ENCODE measurements at places on chromosomes 3 and 15. TPM values are rescaled to one million over a fixed set of nuclear protein-coding genes. Genes with fewer than 3 reads are reported as not detected.

Gene CNTN3
- total RNA-seq, result not detected

Gene GRAMD2A
- not detected for total RNA-seq

Gene MAPKBP1
- 5.3 TPM for total RNA-seq

Gene SERPINI2
- not detected for total RNA-seq

- H3K36me3 ChIP-seq, result no peaks in the 10 kb centered on the region
- H3K27me3 ChIP-seq, result no peaks in the 10 kb centered on the region
- no peak overlapping the region for H3K27ac ChIP-seq
- peak; percentile 59 for DNase-seq
- H3K4me1 ChIP-seq, result no peaks in the 10 kb centered on the region
- no peak overlapping the region for H3K4me3 ChIP-seq
Measured at GRCh38 chr15:65318870-65319356, 14.4 kb downstream of the RNU5B-1 start.

DNA sequence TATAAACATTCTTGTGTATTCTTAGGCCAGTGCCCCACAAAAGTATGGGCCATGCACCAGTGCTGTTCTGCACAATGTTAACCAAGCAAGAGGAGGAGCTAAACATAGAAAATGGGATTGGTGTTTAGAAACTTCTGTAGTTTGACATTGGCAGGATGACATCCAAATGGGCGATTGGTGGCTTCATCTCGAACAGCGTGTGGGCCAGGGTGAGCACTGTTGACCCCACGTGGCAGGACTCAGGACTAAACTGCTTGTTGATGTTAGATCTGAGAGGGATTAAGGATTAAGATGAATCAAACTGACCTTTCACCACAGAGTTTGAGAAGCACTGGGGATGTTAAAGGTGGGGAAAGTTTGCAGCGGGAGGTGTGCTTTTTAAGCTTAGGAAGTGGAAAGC lies 31.9 kb downstream of the ZNF710 start:
- no peaks in the 10 kb centered on the region for H3K36me3 ChIP-seq
- H3K4me1 ChIP-seq, result no peaks in the 10 kb centered on the region
- H3K4me3 ChIP-seq, result no peak overlapping the region
- no peak for DNase-seq
- no peak overlapping the region for H3K27ac ChIP-seq

DNA sequence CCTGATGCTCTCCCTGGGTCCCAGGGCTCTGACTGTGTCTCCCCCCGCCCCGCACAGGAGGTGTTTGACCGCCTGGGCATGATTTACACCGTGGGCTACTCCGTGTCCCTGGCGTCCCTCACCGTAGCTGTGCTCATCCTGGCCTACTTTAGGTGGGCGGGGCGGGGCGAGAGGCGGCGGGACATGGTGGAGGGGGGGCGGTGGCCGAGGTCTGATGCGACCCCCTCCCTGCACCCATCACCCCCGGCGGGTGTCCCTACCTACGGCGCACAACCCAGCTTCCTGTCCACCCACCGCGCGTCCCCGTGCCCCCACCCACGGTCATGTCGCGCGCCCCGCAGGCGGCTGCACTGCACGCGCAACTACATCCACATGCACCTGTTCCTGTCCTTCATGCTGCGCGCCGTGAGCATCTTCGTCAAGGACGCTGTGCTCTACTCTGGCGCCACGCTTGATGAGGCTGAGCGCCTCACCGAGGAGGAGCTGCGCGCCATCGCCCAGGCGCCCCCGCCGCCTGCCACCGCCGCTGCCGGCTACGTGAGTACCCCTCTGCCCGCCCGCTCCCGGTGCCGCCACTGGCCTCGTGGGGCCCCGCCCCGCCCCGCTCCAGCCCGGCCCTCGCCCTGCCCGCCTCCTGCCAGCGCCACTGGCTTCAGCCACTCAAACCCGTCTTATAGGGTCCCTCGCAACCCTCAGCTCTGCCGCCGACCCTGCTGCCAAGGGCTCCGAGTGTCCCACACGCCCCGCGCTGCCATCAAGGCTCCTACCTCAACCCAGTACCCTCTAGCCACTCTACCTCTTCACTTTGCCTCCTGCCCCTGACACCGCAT lies 21.0 kb downstream of the PTH1R start:
- H3K4me1 ChIP-seq, result no peaks in the 10 kb centered on the region
- H3K4me3 ChIP-seq, result no peak overlapping the region
- H3K27me3 ChIP-seq, result no peaks in the 10 kb centered on the region
- H3K27ac ChIP-seq, result no peak overlapping the region
- no peaks in the 10 kb centered on the region for H3K36me3 ChIP-seq

Gene HACL1
- 7.5 TPM for total RNA-seq

Gene KLHL25
- total RNA-seq, result 4.0 TPM

Gene CELSR3
- 0.26 TPM for total RNA-seq

Gene TRA2B
- total RNA-seq, result 157 TPM

DNA sequence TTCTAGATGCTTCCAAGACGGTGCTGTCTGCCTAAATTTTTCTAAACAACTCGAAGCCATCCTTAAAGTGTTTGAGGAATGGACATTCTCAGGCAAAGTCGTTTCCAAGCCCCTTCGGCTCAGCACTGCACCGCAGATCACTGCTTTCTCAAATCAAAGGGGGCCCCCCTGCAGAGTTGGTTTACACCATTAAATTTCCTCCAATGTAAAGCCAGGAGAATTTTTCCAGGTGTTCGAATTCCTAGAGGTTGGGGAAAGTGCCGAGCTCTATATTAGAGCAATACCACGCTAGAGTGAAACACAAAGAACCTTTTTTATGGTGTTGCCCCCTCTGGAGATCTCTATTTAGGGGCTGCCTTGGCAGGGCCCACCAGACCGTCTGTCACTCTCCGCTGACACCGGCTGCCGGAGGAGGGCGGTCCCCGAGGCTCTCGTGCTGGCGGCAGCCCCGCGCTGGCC lies 277.9 kb upstream of the NR2F2 start:
- H3K4me1 ChIP-seq, result peaks cover 8% of the 10 kb centered on the region
- no peak overlapping the region for H3K4me3 ChIP-seq
- no peak for DNase-seq
- H3K27ac ChIP-seq, result no peak overlapping the region
- H3K27me3 ChIP-seq, result no peaks in the 10 kb centered on the region
- no peaks in the 10 kb centered on the region for H3K36me3 ChIP-seq

Gene PPIB
- 504 TPM for total RNA-seq

DNA sequence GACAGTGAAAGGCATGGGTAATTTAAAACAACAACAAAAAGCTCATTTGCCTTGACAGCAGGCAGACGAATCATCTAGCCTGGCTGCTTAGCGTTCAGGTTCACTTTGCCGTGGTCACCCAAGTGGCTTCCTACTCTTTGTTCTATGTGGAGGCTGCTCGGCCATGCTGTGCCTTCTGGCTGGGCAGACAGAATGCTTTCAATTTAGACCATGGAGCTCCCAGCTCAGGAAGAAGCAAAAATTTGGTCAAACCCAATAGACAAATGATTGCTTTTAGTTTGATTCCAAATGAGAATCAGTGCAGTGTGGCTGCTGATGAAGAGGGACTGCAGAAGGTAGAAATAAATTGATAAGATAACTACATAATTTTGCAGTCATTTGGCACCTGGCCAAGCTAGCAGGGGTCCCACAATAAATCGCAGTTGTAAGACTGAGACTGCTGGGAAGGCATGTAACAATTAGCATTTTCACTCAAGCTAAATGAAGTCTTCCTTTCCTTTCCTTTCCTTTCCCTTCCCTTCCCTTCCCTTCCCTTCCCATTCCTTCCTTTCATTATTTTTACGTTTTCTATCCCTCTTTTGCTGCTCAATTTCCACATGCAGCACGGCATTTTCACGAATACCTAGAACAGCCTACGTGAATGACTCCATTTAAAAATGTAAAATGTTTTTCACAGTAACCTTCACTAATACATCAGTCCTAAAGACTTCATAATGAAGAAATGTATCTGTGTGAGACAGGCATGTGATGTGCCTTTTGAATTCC lies 360.4 kb upstream of the TGFBR2 start:
- no peak overlapping the region for H3K4me3 ChIP-seq
- no peak overlapping the region for H3K27ac ChIP-seq
- H3K27me3 ChIP-seq, result no peaks in the 10 kb centered on the region
- DNase-seq, result no peak
- no peaks in the 10 kb centered on the region for H3K4me1 ChIP-seq

DNA sequence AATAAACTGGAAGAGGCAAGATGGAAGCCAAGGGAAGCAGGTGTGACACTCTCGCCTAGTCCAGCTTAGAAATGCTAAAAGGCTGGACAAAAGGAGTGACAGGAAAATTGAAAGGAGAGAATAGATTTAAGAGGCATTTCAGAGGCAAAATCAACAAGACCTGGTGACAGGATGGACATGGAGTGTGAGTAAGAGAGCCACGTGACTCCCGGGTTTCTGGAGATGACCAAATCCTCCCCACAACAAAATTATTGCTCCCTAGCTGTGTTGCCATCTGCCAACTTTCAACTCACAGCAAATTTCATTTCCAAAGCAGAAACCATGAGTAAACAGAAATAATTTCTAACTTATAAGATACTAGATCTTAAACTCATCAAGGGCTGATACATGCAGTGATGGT lies 52.6 kb downstream of the MTHFS start:
- H3K4me1 ChIP-seq, result no peaks in the 10 kb centered on the region
- no peak for DNase-seq
- H3K4me3 ChIP-seq, result no peak overlapping the region
- no peaks in the 10 kb centered on the region for H3K36me3 ChIP-seq

Gene ALG1L2
- not detected for total RNA-seq

- H3K27ac ChIP-seq, result peak overlapping the region; percentile 43
- no peak for DNase-seq
- H3K4me3 ChIP-seq, result peak overlapping the region; percentile 88
- no peaks in the 10 kb centered on the region for H3K27me3 ChIP-seq
Measured at GRCh38 chr3:45223889-45224727, 2.0 kb downstream of the TMEM158 start.

DNA sequence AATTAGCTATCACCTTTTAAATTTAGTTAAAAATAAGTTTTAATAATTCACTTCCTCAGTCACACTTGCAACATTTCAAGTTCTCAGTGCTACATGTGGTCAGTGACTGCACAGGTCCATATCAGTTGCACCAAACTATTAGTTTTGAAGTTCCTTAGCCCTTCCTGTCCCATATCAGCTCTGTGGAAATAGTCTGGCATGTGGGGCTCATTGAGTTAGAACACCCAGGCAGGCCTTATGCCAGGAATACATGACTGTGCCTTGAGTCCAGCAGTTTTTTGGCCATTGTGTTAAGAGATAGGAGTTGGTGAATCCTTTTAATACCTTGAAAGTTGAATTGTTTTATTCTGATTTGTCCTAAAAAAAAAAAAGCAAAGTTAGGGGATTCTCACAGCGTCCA lies 153.7 kb upstream of the BFSP2 start:
- H3K36me3 ChIP-seq, result no peaks in the 10 kb centered on the region
- H3K4me1 ChIP-seq, result no peaks in the 10 kb centered on the region
- H3K27ac ChIP-seq, result no peak overlapping the region
- no peak overlapping the region for H3K4me3 ChIP-seq

Gene PP2D1
- total RNA-seq, result not detected

Gene MB21D2
- 18.0 TPM for total RNA-seq

- H3K4me1 ChIP-seq, result peaks cover 34% of the 10 kb centered on the region
- H3K27ac ChIP-seq, result no peak overlapping the region
- DNase-seq, result no peak
Measured at GRCh38 chr3:128481438-128481942, 11.5 kb downstream of the GATA2 start.

Gene CHRM5
- not detected for total RNA-seq

DNA sequence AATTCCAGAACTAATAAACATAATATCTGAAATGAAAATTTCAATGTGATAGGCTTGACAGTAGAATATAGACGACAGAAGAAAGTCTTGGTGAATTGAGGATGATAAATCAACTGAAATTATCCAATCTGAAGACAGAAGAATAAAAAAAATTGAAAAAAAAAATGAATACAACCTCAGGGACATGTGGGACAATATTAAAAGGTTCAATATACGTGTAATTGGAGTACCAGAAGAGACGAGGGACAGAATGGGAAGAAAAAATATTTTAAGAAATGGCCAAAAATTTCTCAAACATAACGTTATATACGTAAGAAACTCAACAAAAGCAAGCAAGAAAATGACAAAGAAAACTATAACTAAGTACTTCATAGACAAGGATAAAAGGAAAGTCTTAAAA lies 43.3 kb upstream of the HCLS1 start:
- no peak overlapping the region for H3K4me3 ChIP-seq
- DNase-seq, result no peak
- no peaks in the 10 kb centered on the region for H3K4me1 ChIP-seq
- peaks cover 2% of the 10 kb centered on the region for H3K36me3 ChIP-seq
- H3K27ac ChIP-seq, result no peak overlapping the region

DNA sequence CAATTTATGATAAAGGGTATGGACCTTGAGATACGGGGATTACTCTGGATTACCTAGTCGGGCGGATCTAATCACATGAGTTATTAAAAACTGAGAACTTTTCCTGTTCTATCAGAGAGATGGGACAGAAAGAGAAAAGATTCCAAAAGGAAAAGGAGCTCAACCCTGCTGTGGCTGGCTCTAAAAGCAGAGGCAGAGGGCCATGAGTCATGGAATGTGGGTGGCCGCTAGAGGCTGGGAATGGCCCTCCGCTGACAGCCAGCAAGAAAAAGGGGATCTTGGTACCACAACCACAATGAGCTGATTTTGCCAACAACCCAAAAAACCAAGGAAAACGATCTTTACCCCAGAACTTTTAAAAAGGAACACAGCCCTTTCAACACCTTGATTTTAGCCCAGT lies 210.0 kb downstream of the MAGI1 start:
- no peak overlapping the region for H3K4me3 ChIP-seq
- peak; percentile 52 for DNase-seq
- peaks cover 34% of the 10 kb centered on the region for H3K4me1 ChIP-seq
- no peaks in the 10 kb centered on the region for H3K36me3 ChIP-seq

DNA sequence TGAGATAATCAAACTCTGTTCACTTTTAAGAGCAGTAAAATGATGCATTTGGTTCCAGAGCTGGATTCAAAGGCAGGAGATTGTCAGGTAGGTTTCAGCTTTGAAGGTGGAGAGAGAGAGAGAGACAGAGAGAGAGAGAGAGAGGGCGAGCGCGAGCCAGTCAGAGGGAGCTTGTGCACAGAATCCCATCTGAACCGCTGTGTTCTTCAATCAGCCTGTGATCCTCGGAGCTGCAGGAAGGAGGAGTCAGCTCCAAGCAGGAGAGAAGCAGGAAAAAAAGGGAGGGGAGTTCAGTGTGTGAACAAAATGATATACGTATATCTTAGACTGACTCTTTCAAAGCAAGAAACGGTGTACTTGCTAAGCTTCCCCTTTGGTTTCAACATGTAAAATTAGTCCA lies at the start of gene GPR149:
TSS of gene GPR149 (minus strand) at position 177 of the 400 bp plus-strand sequence. CDS start 575 bp downstream, outside the sequence.
- H3K27me3 ChIP-seq, result no peaks in the 10 kb centered on the region
- DNase-seq, result no peak
- no peak within 1 kb of the TSS for H3K4me3 ChIP-seq
- no peaks in the 10 kb centered on the region for H3K4me1 ChIP-seq
- no peak within 1 kb of the TSS for H3K27ac ChIP-seq
- H3K36me3 ChIP-seq, result no peaks in the 10 kb centered on the region

Gene HERC2
- total RNA-seq, result 31.8 TPM

GRCh38 chr3:66588340-66588847 lies 87.6 kb upstream of the LRIG1 start:
- no peak for DNase-seq
- no peaks in the 10 kb centered on the region for H3K27me3 ChIP-seq
- H3K4me1 ChIP-seq, result peaks cover 34% of the 10 kb centered on the region
- H3K4me3 ChIP-seq, result no peak overlapping the region
- H3K27ac ChIP-seq, result no peak overlapping the region

- no peaks in the 10 kb centered on the region for H3K27me3 ChIP-seq
- peaks cover 27% of the 10 kb centered on the region for H3K4me1 ChIP-seq
- DNase-seq, result no peak
- H3K4me3 ChIP-seq, result no peak overlapping the region
- 0 out of 2 replicates have a peak overlapping the region, but pooled peaks have one; percentile 20 for H3K27ac ChIP-seq
- no peaks in the 10 kb centered on the region for H3K36me3 ChIP-seq
Measured at GRCh38 chr3:171525437-171525836, 65.2 kb upstream of the TNIK start.
